ENCODE measurements at places on chromosomes 16 and 17.

DNA sequence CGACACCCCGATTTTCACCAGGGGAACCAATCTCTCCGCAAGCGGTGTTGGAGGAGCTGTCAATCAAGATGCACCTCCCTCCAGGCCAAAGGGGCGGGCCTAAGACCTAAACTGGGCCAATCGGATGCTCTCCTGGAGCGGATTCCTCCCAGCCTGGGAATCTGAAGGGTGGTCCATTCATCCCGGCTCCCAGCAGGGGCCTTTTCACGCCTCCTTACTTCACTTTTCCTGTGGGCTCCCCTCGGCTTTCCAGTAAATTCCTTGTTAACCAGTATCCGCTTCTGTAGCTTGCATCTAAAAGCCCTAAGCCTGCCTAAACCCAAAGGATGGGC lies 17.1 kb downstream of the C16orf74 start:
- no peak overlapping the region for H3K27ac ChIP-seq
- H3K4me3 ChIP-seq = no peak overlapping the region
- peaks cover 17% of the 10 kb centered on the region for H3K4me1 ChIP-seq
- no peak for DNase-seq
- H3K36me3 ChIP-seq = no peaks in the 10 kb centered on the region

DNA sequence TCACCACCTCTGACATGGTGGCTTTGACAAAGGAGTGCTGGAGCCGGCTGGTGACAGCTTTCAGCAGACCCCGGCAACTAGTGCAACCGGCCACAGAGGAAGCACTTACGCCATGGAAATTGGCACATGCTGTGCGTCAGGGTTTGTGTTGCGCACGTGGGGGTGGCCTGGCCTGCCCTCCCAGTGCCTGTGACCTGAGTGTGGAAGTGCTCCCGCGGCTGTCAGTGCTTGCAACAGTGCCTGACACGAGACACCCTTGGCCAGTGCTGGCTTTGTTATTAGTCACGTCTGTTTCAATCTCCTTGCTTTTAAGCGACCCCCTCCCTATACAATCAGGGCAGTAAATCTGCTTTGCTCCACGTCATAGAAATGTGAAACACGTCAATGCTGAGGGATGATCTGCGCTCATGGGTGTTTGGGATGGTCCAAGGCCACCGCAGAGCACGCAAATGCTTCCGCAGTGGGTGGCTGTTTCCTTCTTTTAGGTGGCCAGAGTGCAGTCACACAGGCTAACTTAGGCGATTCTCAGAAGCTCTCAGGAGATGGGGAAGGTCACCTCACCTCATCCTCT lies 64.3 kb downstream of the PGS1 start:
- no peak for DNase-seq
- no peaks in the 10 kb centered on the region for H3K36me3 ChIP-seq
- H3K4me3 ChIP-seq = no peak overlapping the region

- peaks cover 80% of the 10 kb centered on the region for H3K4me1 ChIP-seq
- H3K4me3 ChIP-seq = no peak overlapping the region
- DNase-seq = no peak
Measured at GRCh38 chr16:23877107-23878070, 41.6 kb downstream of the PRKCB start.

GRCh38 chr16:87201052-87201451 lies 116.1 kb downstream of the C16orf95 start:
- H3K4me3 ChIP-seq = no peak overlapping the region
- no peaks in the 10 kb centered on the region for H3K36me3 ChIP-seq
- no peak overlapping the region for H3K27ac ChIP-seq
- H3K27me3 ChIP-seq = peaks cover 13% of the 10 kb centered on the region

DNA sequence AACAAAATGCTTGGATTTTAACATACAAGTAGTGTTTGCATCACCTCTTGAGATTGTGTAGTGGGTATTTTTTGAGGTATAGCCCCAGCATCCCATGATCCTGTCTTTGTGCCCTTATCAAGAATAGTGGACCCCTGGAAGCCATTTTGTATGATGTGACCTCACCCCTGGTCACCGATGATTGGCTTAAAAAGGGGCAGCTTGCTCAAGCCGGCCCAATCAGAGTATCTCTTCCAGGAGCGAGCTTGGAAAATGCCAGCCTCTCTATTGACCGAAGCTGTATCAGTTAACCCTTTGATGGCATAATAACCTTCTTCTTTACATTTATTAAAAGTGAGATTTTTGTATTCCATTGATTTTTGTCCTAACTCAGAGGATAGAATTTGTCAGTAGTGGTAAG lies 55.5 kb upstream of the FAM20A start:
- no peak for DNase-seq
- no peaks in the 10 kb centered on the region for H3K36me3 ChIP-seq
- H3K4me1 ChIP-seq = no peaks in the 10 kb centered on the region
- H3K4me3 ChIP-seq = no peak overlapping the region

- peaks cover 22% of the 10 kb centered on the region for H3K27me3 ChIP-seq
- H3K4me1 ChIP-seq = no peaks in the 10 kb centered on the region
- H3K36me3 ChIP-seq = no peaks in the 10 kb centered on the region
- no peak within 1 kb of the TSS for H3K27ac ChIP-seq
Measured at GRCh38 chr16:71230122-71230845, at the start of gene HYDIN. Gene HYDIN, minus strand, starts transcription at chr16:71230722. Its CDS starts 43,827 bp downstream, at chr16:71186895.

GRCh38 chr17:79113699-79114457 lies 39.3 kb downstream of the ENGASE start:
- H3K27me3 ChIP-seq = peaks cover 3% of the 10 kb centered on the region
- no peak for DNase-seq
- no peak overlapping the region for H3K4me3 ChIP-seq
- no peaks in the 10 kb centered on the region for H3K36me3 ChIP-seq
- no peaks in the 10 kb centered on the region for H3K4me1 ChIP-seq
